ENCODE measurements at places on chromosomes 3 and 15.

DNA sequence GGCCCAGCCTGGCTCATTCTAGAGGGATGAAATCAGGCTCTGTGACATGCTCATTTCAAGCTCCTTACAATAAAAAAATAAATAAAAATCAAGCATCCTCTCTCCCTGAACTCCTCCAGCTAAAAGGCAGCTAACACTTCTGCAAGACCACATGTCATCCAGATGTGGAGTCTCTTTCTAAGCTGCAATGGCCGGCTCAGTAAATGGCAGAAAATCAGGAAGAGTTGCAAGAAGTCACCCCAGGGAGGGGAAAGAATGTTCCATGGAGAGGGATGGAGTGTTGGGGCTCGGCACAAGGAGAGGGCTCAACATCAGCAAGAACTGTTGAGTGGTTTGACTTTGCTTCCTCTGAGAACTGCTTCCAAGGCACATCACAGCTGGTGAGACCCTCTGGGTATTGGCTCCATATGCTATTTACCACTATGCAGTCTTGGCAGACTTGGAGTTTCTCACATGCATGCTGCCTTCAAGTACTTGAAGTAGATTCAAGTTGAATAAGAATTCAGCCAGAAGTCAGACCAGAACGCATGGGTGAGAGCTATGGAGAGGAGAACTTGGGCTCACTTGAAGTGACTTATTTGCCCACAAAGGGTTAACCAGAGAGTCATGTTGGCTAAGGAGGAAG, 689.0 kb downstream of the NTRK3 start:
- DNase-seq, result no peak

DNA sequence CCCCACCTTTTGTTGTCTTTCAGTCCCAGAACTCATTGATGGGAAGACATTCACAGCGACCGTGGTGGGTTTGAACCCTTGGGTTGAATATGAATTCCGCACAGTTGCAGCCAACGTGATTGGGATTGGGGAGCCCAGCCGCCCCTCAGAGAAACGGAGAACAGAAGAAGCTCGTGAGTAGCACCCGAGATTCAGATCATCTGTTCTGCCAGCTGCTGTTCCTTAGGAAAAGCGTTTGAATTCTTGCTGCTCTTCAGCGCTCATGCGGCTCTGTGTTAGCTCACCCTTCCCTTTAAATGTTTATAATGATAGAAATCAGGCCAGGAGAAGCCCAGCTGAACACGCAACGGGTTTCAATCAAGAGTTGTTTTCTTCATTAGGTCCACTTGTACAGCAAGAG, 73.0 kb downstream of the IL5RA start:
- DNase-seq, result no peak

DNA sequence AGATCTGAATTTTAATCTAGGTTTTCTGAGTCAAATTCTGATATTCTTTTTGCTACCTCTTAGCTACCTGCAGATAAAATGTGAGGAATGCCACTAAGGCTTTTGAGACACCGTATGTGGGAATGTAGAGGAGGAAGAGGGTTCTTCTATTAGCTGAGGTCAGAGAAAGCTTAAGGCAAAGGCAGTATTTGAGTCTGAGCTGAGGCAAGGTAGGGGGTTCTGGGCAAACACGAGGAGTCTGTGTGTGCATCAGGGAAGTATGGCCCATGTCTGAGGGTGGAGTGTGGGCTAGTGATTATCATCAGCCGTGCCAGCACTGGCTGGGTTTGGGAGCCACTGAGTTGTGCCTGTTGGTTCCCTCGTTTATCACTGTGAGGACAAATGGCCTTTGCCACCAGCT, 181.1 kb downstream of the SOX2 start:
- no peak for DNase-seq

DNA sequence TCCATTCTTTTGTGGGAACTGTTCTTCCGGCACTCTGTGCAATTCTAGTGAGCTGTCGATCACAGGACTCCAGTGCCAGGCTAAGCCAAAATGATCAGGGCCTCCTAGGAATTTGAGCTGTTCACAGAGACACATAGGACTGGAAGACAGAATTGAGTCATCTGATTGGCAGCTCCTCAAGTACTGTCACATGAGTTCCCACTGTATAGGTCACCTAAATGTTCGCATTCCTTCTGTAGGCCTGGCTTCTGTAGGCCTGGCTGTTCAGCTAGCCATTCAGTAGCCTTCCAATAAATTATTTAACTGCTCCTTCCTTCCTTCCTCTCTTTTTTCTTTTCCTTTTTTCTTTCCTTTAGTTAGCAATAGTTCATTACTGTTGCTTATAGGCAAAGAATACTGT, 4.3 kb downstream of the PROS1 start:
- DNase-seq, result no peak

- no peak for DNase-seq
These were observed 282.5 kb upstream of the EPHA3 start for GRCh38 chr3:88824666-88825564.

GRCh38 chr3:63631670-63632069, 20.8 kb upstream of the SNTN start:
- no peak for DNase-seq

DNA sequence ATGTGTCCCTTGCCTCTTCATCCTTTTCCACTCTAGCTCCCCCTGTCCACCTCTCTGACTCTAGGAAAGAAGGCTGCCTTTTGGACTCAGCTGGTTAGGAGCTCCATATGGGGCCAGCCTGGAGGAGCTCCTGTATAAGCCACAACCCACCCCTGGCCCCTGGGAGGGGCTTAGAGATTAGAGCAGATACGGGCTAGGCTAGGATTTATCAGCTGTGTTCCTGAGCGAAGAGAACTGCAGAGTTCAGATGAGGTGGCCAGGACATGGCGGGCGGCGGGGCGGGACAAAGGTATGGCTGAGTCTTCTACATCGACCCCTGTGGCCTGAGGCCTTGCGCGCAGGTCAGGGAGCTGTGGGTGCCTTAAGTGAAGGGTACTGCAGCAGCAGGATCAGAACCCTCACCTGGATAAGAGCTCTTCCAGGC, 7.9 kb downstream of the NBEAL2 start:
- no peak for DNase-seq

DNA sequence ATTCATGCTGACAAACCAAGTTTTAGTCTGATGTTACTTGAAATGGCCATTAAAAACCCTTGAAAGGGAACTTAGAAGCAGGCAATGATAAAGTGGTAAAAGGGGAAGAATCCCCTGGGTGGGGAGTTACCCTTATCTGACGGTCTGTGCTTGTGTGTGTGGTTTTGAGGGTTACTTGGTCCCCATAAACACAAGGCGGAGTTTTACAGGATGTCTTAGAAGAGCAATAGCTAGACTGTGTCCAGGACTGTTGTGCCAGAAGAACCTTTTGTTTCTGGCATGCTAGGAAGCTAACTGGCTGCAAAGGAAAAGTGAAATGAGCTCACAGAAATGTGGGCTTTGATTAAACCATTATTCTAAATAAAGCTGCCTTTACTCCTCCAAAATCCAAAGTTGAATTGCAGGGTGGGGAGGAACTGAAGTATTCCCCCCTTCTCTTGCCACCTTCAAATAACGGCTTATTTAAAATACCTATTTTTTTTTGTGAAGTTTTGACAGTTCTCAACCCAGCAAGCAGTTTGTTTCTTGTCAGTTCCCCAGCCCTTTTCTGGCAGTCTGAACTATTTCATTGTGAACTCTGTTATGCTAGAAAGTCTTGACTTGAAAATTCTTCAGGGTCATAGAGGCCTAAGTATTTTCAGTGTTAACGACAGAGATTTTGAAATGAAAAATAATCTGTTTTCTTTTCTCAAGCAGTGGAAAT, 443.5 kb downstream of the OTOL1 start:
- DNase-seq, result no peak

GRCh38 chr3:136817448-136817847, 1.5 kb upstream of the SLC35G2 start:
- DNase-seq, result no peak

DNA sequence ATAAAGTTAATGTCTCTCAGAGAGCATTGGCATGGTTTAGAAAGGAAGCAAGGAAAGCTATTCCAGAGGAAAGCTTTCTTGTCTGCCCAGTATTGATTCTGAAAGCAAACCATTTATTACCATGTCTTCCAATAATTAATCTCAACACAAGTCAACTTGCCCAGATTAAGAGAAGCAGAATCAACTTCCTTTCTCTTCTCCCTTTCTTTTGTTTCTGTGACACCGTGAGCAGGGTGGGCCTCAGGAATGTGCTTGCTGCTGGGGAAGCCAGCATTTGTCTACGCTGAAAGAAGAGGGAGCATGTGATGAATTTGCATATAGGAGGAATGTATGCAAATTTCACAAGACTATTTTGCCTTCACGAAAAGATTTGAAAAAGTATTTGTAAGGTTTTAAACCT, 368.6 kb upstream of the ROPN1 start:
- no peak for DNase-seq

GRCh38 chr3:47888986-47889757, 86.2 kb downstream of the DHX30 start:
- DNase-seq, result no peak

GRCh38 chr3:88280326-88280725, 130.6 kb downstream of the C3orf38 start:
- no peak for DNase-seq

DNA sequence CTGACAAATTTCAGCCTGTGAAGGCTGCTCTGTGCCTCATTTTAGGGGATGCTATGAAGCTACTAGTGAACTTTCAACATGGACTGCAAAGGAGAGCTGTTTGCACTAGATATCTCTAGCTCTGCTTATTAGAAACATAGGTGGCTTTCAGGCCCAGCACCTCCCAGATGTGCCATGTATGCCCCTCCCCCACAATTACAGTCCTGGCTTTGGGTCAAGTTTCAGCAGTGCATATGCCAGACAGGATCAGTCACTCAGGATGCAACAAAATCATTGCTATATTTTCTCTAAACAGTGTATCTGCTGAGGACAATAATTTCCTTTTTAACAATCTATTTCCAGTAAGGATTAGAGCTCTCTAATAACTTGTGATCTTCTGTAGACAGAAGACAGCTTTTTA, 178.8 kb upstream of the STAC start:
- DNase-seq, result no peak

DNA sequence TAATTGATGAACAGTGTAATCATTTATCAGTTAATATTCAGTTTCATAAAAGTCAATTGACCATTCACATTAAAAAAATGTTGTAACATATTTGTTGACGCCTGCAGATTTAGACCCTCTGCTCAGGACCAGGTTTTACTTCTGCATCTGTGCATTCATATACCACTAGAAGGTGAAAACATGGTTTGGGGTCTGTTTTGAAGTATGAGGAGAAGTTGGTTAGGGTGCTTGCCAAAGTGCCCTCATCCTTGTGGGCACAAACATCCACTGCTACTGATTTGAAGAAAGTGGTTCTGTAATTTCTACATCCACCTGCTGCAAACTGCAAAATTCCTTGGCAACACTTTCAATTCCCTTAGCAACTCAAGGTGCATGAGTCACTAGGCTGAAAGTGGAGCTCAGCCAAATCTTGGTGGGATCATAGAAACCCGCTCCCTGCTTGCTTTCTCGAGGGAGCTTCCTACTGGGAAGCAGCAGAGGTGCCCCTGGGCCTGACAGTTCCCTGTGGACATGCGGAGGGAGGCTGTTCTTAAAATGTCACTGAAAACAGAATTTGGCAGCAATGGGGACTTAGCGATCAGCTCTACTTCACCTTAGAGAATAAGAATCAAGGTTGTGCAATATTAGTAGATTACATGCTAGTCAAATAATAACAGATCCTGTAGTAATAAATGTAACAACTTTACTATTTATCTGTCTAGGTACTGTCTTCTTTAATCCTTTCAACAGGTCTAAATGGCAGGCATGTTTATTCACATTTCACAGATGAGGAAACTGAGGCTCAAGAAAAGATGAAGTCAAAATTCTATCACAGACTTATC, 301.0 kb upstream of the TBL1XR1 start:
- no peak for DNase-seq

Data from stimulated activated CD4-positive, alpha-beta T cell treated with anti-CD3 and anti-CD28 coated beads, Interleukin-15, amount 100 ng/mL, for 1 hour (primary cell).